ENCODE measurements at places on chromosomes 1 and 21.
A peak's percentile ranks its signal among the peaks of the same experiment; 100 is the strongest.

GRCh38 chr1:21263052-21263429, 27.2 kb downstream of the ECE1 start:
- no peak for DNase-seq

- no peak for DNase-seq
Observed at GRCh38 chr1:2556678-2557481, 709 bp downstream of the TNFRSF14 start.

GRCh38 chr1:34190692-34191091, 14.0 kb downstream of the C1orf94 start:
- no peak for DNase-seq

- no peak for DNase-seq
Observed at GRCh38 chr1:6491480-6491962, at the start of gene PLEKHG5. Gene PLEKHG5, minus strand, starts transcription at chr1:6491667. Its CDS starts 14,096 bp downstream, at chr1:6477571.

- DNase-seq, result no peak
Observed at GRCh38 chr1:199290186-199290585, 651.3 kb downstream of the PTPRC start.

- no peak for DNase-seq
Observed at GRCh38 chr1:245084551-245084950, 70.2 kb upstream of the KIF26B start.

DNA sequence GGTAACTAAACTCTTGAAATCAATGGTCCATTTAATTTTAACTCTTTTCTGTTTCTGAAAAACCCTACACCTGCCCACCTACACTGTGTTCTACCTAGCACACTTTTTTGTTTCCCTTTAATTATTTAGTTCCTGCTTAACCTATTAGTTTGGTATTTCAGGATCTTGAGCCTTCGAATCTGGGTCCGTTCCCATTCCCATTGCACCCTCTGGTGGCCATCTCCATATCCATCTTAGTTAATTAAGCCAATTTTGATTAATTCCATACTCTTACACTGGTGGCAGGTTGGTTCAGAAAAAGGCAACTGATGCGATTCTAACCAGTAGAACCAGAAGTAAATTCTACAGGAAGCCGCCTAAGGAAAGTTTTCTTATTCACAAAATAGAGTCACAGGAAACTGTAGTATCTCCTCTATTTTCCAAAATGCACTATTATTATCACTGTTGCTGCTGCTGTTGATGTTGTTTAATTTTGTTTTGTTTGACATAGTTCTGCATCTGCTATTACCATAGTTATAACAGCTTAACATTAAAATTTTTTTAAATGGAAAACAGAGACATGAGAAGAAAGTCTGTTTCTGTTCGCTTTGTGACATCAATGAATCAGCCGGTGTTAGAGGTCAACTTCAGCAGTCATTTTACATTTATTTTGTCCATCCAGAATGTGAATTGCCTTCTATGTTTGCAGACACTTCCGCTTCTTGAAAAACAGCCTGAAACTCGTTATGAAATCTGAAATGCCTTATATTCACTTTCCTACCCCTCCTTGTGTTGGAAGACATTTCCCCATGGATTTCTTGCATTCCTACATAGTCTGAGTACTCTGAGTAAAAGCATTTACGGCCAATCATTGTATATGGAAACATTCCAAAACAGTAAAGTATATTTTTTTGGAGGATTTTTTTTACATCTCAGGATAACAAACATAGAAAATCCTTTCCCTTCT, 115.5 kb upstream of the NCAM2 start:
- no peak for DNase-seq

DNA sequence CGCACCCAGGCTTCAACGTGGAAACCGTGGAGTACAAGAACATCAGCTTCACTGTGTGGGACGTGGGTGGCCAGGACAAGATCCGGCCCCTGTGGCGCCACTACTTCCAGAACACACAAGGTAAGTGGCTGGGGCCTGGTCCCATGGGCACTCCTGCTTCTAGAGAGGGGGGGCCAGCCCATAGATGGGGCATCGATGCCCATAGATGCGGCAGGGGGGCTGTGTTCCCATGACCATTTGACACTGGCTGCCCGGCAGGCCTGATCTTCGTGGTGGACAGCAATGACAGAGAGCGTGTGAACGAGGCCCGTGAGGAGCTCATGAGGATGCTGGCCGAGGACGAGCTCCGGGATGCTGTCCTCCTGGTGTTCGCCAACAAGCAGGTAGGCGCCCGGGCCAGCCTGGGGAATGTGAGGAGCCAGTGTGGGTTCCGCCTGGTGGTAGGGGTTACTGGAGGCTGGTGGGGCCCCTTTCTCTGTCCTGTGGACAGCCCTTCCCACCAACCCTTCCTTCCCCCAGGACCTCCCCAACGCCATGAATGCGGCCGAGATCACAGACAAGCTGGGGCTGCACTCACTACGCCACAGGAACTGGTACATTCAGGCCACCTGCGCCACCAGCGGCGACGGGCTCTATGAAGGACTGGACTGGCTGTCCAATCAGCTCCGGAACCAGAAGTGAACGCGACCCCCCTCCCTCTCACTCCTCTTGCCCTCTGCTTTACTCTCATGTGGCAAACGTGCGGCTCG, 5.6 kb downstream of the C1orf35 start:
- DNase-seq, result no peak

GRCh38 chr1:82263396-82263795, 462.7 kb downstream of the ADGRL2 start:
- DNase-seq, result no peak

DNA sequence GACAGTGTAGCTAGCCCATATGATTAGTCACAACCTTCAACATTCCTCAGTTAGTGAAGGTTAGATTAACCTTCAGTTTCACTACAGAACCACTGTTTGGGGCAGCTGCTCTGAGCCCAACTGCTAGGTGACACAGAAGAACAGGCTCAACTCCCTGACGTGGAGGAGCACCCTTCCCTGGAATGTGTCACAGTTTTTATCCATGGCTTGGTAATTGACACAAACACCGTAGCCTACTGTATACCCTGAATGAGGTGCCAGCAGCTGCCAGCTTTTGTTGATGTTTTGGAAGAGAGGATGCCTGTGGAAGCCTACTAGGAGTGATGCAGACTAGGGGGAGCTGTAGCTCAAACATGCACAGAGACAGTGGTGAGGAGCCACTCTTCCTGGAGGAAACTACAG, 56.6 kb upstream of the CR2 start:
- DNase-seq, result no peak

DNA sequence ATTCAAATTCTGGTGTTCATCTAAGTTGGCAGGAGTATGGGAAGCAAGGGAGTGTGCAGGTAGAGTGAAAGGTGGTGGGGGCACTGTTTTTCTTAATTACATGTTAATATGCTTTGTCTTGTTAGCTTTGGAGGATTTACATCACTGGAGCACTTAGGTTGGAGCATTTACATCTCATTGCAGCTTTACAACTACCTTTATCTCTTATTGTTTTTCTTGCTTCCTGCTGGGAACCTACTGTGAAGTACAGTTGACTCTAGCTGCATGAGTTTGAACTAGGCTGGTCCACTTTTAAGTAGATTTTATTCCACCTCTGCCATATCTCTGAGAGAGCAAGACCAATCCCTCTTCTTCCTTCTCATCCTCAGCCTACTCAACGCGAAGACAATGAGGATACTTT, 554.8 kb upstream of the B3GALT2 start:
- DNase-seq, result no peak

DNA sequence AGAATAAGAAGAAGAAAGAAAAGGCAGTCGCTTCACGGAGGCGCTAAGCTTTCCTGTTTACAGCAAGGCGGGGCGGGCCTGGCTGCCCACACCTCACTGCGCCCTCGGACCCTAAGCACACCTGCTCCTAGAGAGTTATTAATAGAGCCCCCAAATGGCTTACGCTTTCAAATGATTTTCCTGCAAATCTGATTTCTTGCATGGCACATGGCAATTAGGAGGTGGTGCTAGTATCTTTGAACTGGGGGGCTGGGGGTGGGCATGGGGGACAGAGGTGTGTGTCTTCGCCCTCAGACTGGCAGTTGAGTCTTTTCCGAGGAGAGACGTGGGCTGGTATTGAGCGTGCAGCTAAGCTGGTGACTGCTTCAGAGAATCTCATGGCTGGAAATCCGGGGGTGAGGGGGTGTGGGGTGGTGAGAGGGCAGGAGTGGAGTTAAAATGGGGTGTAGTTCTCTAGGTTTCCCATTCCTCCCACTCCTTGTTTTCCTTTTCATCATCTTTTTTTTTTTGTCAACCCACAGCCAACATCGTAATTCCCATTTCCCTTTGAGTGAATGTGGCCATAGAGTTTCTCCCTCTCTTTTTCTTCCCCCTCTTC, 1.3 kb downstream of the S1PR1 start:
- DNase-seq, result peak; percentile 65

GRCh38 chr1:180623579-180624347, 8.1 kb upstream of the XPR1 start:
- DNase-seq, result no peak

- no peak for DNase-seq
Observed at GRCh38 chr1:205506409-205507200, 2.1 kb downstream of the CDK18 start.

DNA sequence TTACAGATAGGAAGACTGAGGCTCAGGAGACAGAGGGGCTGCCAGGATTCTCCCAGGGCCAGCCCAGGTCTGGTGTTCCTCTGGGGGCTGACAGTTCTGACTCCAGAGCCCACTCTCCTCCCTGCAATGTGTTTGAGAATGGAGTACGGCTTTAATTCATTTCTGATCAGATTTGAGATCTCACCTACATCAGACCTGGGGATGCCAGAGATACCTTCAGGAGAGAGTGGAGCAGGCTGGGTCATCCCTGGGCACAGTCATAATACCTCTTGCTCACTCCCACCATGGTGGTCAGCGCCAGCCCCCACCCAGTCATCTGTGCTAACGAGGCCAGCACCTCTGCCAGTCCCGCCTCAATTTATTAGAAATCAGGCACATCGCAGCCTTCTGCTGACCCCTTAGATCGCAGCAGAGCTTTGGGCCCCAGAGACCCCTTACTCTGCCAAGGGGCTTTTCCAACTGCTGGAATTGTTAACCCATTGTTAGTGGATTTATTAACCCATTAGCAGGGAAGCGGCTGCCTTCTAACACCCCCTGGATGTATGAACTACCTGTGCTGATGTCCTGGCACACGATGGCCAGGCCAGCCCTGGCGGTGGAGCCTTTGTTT, 352.1 kb downstream of the MATN1 start:
- DNase-seq, result no peak

- no peak for DNase-seq
Observed at GRCh38 chr1:91856996-91857395, 29.0 kb downstream of the TGFBR3 start.

- DNase-seq, result no peak
Observed at GRCh38 chr1:202058001-202058908, 47.9 kb downstream of the ELF3 start.

DNA sequence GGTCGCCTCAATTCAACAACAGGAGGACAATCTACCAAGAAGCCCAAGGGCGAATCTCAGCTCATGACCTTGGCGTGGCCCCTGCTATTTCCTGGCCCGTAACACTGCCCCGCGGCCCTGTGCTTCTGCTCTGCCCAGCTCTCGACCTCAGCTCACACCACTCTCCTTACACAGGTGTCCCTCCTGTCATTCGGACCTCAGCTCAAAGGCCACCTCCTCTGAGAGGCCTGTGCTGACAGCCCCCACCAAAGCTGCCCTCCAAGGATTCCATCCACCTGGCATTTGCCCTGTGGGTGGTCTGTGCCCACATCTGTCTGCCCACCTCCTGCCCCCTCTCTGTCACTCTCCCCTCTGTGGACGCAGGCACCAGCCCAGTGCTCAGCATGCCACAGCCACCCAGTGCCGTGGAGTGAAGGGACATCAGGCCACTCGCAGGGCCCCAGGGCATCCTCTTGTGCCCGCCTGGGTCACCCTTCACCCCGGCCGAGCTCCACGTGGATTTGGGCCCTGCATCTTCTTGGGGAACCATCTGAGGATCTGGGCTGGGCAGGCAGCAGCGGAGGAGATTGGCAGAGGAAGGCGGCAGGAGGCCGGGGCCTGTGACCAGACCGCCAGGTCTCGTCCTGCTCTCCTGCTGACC, 70.3 kb downstream of the DHRS3 start:
- DNase-seq, result no peak

DNA sequence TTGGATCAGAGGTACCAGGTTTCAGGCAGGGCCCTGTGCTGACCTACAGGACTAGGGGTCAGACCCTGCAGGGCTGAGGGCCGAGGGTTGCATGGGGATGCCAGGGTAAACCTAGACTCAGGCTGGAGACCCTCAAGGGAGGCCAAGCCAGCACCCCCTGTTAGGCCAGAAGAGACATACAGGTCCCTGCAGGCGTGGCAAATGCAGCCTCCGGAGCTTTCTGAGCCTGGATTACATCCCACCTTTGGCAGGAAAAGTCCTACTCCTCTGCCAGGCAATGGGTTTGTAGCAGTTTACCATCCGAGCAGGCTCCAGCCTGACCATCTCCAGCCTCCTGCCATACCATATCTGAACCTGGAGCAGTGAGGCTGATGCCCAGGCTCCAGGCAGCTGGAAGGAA, 425.3 kb downstream of the NPHP4 start:
- DNase-seq, result no peak

DNA sequence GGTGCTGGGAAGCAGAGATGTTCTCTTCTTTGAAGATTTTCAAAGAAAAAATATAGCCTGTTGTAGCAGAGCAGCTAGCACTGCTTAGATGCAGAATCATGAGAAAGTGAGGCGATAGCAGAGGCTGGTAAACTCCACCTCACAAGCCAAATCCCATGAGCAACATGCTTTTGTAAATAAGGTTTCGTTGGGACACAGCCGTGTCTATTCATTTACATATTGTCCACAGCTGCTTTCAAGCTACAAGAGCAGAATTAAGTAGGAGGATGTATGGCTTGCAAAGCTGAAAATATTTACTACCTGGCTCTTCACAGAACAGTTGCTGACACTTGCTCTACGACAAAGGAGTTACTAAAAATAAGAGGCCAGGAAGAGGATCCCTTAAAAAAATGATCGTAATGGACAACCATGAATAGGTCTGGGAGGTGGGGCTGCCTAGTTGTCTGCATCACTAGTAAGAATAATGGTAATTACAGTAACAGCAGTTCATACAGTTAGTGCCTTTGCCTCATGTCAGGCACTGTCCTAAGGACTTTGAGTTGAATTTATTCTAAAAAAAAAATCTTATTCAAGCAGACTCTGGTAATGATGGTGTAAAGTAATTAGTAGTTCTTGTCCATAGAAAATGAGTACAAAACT, 622.0 kb downstream of the KIF26B start:
- no peak for DNase-seq

- no peak for DNase-seq
Observed at GRCh38 chr1:20188455-20188817, 2.1 kb upstream of the PLA2G2C start.

- no peak for DNase-seq
Observed at GRCh38 chr1:28592321-28593071, 431 bp downstream of the RAB42 start.

GRCh38 chr1:44152692-44153091, 11.3 kb upstream of the KLF18 start:
- no peak for DNase-seq

GRCh38 chr1:65979136-65980044, 186.7 kb downstream of the PDE4B start:
- DNase-seq, result no peak
